ENCODE measurements at places on chromosomes 5 and 9. TPM values are rescaled to one million over a fixed set of nuclear protein-coding genes. Genes with fewer than 3 reads are reported as not detected.

Gene CACFD1
- 11.5 TPM for total RNA-seq

DNA sequence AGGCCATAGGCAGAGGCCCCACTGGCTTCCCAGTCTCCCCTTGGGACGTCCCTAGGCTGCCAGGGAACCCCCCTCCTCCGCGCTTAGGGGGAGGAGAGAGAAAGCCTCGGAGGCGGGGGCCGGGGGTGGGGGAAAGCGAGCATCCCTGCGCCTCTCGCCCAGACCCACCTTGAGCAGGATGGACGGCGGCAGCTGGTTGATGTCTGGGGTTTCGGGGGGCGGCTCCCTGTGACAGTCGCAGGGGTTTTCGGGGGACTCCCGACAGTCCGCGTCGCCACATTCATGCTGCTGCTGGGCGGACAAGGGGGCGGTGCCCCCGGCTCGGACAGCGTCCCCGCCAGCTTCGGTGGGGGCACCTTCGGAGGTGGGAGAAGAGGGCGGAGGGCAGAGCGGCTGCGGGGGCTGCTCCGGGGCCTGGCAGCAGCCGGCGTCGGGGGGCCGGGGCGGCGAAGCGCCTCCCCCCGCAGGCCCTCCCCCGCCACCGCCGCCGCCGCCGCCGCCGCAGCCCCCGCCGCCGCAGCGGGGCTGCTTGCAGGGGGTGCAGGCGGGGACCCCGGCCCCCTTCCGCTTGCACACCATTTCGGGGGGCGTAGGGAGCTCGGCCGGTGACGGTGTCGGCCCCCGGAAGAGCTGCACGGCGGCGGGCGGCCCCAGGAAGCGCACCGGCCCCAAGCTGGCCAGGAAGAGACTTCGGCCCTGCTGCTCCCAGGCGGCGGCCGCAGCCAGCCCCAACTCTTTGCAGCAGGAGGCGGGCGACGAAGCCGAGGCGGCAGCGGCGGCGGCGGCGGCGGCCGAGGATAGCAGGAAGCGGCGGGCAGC is 1.2 kb downstream of the FBXL17 start:
- DNase-seq: peak; percentile 83
- H3K27ac ChIP-seq: peak overlapping the region; percentile 97

Gene CFAP157
- total RNA-seq: 0.60 TPM

Gene LMNB1
- total RNA-seq: 5.2 TPM

- H3K27ac ChIP-seq: peak overlapping the region; percentile 78
- peak overlapping the region; percentile 40 for H3K4me3 ChIP-seq
Measured at GRCh38 chr5:50667023-50667652, 701 bp downstream of the PARP8 start.

DNA sequence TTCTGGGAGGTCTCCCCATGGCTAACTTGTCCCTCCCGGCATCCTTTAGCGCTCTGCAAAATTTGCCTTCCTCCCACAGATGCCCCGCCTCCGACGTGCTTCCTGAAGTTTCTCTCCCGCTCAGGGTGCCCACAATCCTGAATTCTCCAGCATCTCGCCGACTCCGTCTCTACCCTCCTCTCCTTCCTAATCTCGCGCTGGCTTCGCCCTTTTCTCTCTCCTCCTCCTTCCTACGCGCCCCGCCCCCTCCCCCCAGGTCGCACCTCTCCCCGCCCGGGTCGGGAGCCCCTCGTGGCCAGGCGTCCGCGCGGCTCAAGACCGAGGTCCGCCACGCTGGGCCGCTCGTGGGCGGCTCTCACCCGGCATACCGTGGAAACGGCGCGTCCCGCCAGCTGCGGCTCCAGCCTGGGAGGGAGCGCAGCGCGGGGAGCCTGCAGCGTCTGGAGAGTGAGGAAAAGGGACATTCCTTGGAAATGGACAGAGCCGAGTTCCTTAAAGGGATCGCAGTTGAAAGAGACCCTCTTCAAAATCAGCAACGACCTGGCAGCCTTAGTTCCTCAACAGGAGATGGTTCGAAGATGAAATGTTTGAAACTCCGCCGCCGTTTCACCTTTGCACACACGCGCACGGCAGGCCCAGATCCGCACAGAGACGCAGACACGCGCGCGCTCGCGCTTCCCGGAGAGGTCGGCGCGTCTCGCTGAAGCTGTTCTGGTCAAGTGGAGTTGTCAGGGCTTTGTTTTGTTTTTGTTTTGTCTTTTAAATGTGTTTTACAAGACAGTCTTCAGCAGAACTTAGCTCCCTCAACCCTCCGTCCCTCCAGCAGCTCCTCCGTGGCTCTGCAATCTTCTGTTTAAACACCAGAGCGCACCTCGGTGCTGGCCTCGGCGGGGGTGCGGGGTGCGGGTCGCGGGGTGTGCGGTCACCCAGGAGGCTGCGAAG is 5.0 kb upstream of the IRX2 start:
- H3K27me3 ChIP-seq: no peaks in the 10 kb centered on the region
- no peaks in the 10 kb centered on the region for H3K36me3 ChIP-seq
- H3K4me1 ChIP-seq: no peaks in the 10 kb centered on the region
- DNase-seq: no peak

GRCh38 chr5:131068076-131068475 is 97.0 kb downstream of the HINT1 start:
- H3K36me3 ChIP-seq: no peaks in the 10 kb centered on the region
- H3K4me1 ChIP-seq: no peaks in the 10 kb centered on the region
- no peaks in the 10 kb centered on the region for H3K27me3 ChIP-seq
- DNase-seq: no peak

- DNase-seq: no peak
- no peaks in the 10 kb centered on the region for H3K4me1 ChIP-seq
- H3K27me3 ChIP-seq: no peaks in the 10 kb centered on the region
- peaks cover 4% of the 10 kb centered on the region for H3K36me3 ChIP-seq
Measured at GRCh38 chr9:137721899-137722298, 103.1 kb downstream of the EHMT1 start.

- H3K27me3 ChIP-seq: no peaks in the 10 kb centered on the region
- no peak for DNase-seq
- no peaks in the 10 kb centered on the region for H3K36me3 ChIP-seq
- no peak overlapping the region for H3K4me3 ChIP-seq
Measured at GRCh38 chr5:42349163-42349562, 74.1 kb upstream of the GHR start.

GRCh38 chr5:41365369-41365768 is 145.0 kb downstream of the PLCXD3 start:
- H3K36me3 ChIP-seq: no peaks in the 10 kb centered on the region
- H3K27ac ChIP-seq: no peak overlapping the region
- DNase-seq: no peak
- no peaks in the 10 kb centered on the region for H3K4me1 ChIP-seq
- no peak overlapping the region for H3K4me3 ChIP-seq
